ENCODE measurements at places on chromosomes 7 and 10. TPM values are rescaled to one million over a fixed set of nuclear protein-coding genes. Genes with fewer than 3 reads are reported as not detected.

Gene NPC1L1
- 0.20 TPM for polyA plus RNA-seq

Gene IL6
- polyA plus RNA-seq: not detected

Gene PTPRN2
- polyA plus RNA-seq: 45.5 TPM

Gene MEST
- polyA plus RNA-seq: 153 TPM

Gene CDC14C
- not detected for polyA plus RNA-seq

Gene EN2
- not detected for polyA plus RNA-seq

Gene HTR5A
- polyA plus RNA-seq: 0.14 TPM

All from neural cell (in vitro differentiated cells).